NCI-H1105 treated with DMSO at 0.1 percent for 48 hours (cell line): ENCODE measurements at places on chromosomes 7 and 10.

DNA sequence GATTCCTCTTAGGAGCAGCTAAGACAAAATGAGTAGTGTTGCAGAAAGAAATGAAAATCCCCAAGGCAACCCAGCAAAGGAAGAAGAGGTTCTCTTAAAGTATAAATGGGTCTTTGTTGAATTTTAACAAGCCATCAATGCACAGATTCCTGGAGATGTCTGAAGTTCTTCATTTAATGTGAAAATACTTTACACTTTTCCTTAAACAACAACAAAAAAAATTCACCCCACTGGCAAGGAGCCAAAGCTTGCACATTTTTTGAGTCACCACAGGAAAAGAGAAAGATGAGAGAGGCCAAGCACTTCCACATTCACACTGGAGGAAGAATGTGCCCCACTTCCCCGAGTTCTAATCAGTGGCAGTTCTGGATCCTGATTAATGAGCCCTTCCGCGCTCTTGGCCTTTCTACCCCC is 286.4 kb upstream of the MEOX2 start:
- DNase-seq = no peak

GRCh38 chr10:125626671-125627070 is 56.3 kb downstream of the TEX36 start:
- no peak for DNase-seq

GRCh38 chr7:110071192-110071591 is 1019.7 kb upstream of the LRRN3 start:
- DNase-seq = no peak

- no peak for DNase-seq
Measured at GRCh38 chr7:125592331-125592730, 662.7 kb upstream of the POT1 start.

DNA sequence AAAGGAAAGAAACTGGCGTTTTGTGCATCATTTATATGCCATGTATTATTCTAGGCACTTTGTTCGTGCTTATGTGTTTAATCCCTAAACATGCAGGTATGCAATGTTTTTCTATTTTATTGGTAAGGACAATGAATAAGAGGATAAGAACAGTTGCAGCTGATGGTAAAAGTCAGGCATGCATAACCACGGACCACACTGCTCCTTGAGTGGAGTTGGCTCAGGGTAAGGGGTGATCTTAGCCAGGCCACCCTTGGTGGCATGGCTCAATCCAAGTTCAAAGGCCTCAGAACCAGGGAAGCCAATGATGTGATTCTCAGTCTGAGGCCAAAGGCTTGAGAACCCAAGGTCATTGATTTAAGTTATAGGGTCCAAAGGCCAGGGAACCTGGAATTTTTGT is 1068.1 kb downstream of the NRG3 start:
- no peak for DNase-seq

DNA sequence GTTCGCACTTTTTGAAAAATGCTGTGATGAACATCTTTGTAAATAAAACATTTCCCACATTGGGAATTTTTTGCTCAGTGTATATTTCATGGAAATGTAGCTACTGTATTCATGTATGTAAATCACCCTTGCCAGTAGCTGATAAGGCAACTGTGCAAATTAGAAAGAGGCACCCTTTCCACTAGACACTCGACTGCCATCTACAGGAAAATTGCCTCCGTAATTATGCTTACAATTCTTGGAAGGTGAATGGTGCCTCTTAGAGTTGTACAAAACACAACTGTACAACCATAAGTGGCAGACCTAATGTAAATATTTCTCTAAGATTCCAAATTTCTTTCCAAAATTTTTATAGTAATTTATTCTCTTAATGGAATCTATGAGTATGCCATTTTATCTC is 491.7 kb downstream of the CCSER2 start:
- peak; percentile 30 for DNase-seq

DNA sequence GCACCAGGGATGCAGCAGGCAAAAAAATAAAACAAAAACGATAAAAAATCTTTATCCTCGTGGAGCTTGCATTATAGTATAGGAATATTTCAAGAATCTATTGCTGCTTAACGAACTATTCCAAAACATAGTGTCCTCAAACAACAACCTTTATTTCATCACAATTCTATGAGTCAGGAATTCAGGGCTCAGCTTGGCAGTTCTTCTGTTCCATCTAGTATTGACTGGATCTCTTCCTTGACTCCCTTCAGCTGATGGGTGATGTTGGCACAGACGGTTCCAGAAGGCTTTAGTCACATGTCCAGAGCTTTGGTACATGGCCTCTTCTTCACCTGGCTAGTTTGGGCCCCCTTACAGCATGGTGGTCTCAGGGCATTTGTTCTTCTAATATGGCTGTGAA is 88.0 kb downstream of the RTKN2 start:
- DNase-seq = no peak

- no peak for DNase-seq
Measured at GRCh38 chr7:129958643-129959470, 6.1 kb upstream of the UBE2H start.

DNA sequence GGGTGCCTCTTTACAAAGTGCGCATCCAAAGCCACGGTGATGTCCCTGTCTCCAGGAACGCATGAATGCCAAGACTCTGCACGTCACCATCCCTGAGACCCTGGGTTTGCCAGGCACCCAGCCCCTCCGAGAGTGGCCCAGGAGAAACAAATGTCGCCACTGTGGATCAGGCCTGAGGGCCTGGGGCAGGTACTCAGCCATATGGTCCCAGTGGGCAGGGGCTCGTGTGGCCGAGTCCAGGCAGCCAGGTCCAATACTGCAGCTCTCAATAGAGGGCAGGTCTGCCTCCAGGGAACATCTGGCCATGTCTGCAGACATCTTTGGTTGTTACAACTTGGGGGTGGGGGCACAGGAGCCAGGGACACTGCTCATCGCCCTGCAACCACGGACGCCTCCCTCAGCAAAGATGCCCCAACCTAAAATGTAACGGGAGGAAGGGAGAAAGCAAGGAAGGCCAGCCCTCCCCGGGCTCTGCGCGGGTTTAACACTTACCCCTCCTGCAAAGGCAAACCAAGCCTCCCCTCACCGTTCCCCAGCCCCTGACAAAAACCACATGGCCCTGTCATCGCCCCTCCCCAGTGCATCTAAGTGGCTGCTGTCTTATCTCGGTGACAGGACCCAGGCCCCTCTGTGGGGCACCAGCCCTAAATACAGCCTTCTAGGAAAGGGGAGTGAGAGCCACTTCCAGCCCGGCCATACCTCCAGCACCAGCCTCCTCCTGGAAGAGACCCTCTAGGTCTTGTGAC is 10.3 kb upstream of the PAPOLB start:
- DNase-seq = no peak

- DNase-seq = no peak
Measured at GRCh38 chr7:140294454-140294853, 103.9 kb downstream of the SLC37A3 start.

DNA sequence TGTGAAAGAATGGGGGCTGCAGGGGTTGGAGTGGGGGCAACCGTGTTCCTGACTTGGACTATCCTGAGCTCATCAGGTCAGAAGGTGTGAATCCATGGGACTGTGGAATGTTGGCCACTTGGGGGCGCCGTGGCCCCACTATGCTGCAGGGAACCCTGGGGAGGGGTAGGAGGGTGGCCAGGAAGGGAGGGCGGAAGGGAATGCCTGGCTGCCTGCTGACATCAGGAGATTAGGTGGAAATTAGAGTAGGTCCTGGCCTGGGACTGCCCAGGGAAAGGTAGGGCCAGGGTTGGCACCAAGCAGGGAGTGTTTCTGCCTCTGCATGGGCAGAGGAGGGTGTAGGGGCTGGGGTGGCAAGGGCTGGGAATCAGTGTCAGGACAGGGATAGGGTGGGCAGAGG is 65.8 kb upstream of the PRSS58 start:
- no peak for DNase-seq

GRCh38 chr10:3477683-3478082 is 305.1 kb upstream of the PITRM1 start:
- no peak for DNase-seq

DNA sequence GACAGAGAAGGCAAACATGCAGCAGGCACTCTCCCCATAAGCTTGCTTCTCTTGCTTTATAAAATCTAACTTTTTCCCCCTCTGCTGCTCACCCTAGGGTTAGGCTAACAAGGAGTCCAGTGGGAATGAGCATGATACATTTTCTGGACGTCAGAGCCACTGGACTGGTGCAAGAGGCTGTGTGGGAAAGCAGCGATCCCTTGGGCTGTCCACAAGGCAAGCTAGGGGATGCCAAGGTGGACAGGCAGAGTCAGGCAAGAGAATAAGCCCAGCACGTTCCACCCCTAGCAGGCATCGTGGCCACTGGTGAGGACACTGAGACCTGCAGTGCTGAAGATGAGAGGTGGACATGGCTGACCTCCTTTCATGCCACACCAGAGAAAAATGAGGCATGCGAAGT is 290.9 kb upstream of the ZMIZ1 start:
- no peak for DNase-seq

DNA sequence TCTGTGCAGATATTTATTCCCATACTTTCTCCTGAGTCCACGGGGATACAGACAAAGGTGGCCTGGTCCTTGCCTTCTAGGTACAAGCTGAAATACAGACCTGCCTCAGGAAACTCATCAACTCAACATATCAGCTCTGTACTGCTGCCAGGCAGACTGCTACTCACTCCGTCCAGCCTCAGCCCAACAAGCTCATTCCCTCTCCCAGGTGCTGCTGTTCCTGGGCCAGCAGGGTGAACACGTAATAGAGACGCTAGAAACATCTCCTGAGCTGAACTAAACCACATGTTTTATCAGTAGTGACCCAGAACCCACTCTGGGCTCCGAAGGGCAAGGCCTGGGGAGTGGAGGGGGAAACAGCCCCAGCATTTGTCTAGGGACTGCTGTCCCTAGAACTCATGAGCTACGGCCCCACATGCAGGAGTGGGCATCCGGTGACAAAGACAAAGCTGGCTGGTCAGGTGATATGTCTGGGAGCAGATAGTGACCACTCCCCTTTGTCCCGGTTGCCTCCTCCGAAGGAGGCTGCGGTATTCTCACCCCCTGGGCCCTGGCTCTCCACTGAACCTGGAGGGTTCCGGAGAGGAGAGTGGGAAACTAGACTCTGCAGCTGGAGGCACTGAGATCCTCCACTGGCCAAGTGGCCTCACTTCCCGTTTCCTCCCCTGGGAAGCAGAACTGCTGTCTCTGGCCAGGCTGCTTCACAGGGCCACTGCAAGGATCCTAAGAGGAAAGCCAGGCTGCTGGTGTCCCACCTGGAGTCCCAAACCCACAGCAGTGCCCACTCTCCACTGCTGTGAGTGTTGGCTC is 116.1 kb downstream of the FAM53B start:
- DNase-seq = no peak

DNA sequence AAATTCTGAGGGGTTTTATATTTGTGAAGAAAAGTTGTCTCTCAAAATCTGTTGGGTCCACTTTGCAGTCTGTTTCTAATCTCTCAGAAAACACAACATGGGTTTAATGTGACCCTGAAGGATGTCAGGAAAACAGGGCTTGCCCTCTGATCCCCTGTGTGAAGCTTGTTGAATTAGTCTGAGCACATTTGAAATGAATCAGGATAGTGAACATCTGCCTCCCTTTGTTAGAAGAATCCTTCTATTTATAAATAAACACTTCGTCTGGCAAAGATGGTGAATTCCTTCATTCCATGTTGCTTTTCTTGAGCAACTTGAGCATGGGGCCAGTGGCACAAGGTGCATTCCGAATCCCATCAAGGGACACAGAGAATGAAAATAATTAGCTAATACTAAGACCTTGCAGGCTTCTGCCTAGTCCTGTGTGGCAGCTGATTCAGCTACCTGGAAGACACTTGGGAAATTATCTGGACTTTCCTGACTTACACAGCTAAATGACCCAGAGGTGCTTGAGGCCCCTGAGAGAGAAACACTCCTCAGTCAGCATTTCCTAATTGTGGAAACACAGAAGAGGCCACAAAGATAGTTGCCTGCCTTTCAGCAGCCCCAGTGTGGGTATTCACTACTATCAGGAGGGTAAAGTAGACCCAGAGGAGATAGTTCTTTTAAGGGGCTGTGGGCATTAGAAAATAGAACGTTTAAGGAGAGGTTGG is 305.5 kb downstream of the C7orf25 start:
- DNase-seq = no peak

GRCh38 chr10:127182161-127182560 is 14.2 kb downstream of the INSYN2A start:
- no peak for DNase-seq

GRCh38 chr7:1251796-1252539 is 19.3 kb downstream of the UNCX start:
- no peak for DNase-seq

- DNase-seq = no peak
Measured at GRCh38 chr10:86300399-86300925, 66.1 kb downstream of the GRID1 start.

GRCh38 chr10:34305189-34305588 is 509.9 kb downstream of the PARD3 start:
- DNase-seq = no peak

DNA sequence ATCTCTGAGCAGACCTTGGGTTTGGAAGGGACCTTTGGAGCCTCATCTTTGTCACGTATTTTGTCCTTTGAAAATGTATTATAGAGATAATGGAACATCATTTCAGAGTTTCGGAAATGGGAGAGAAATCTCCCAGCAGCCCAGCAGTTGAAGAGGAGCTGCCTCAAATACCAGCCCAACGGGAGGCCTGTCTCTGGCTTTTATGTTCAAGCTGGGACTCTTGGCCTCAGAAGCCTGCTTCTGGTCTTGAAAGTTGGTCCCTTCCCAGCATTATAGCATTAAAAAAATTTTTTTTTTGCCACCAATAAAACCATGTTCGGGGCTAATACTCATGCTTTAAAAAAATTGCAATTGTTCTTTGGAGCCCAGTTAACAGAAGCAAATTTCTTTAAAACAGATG is 73.4 kb upstream of the CTBP2 start:
- DNase-seq = no peak

DNA sequence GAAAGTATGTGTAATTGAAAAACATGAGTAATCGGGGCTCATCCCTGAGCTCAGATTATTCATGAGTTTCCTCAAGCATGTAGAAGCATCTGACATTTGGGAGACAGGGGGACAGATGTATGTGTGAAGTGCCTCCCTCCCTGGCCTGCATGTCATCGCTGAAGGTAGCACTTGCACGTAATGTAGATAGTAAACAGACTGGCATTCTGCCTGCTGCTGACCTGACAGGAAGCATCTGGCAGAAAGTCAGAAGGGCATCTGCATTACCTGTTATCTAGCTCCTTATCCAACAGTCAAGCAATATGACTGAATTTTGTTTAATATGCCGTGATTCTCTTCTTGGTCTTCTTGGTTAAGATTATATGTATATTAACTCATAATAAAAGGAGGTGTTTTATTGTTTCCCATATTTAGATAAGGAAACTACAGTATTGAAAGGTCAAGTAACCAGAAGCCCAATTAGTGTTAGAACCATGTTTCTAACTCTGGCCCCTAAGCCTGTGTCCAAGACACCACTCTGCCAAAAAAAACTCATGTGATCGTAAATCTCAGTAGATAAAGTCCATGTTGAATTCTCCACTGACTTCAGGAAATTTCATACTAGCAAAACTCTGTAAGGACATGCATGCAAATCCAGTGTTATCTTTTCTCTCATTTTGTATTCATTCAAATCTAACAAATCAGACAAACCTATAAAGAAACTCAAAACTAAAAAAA is 918.1 kb upstream of the MBL2 start:
- DNase-seq = no peak

- DNase-seq = no peak
Measured at GRCh38 chr10:115921795-115922194, 351.2 kb downstream of the GFRA1 start.
